A549 treated with AZD2906 at 1 μM for 4 hours (cell line): ENCODE measurements at places on chromosomes 6 and 20. TPM values are rescaled to one million over a fixed set of nuclear protein-coding genes. Genes with fewer than 3 reads are reported as not detected.

The CGAS gene
- 3.6 to 4.3 TPM (median 4.2 TPM) in 5 replicates for total RNA-seq

The CDH4 gene
- total RNA-seq: 6.0 to 9.0 TPM (median 7.9 TPM) in 5 replicates

The MARCKS gene
- total RNA-seq: 11.1 to 16.6 TPM (median 16.4 TPM) in 5 replicates

The FAM184A gene
- total RNA-seq: 0.08 TPM in 1 of 5 replicates, not detected in the others

The SOBP gene
- 0.60 to 0.93 TPM (median 0.66 TPM) in 5 replicates for total RNA-seq

The TTK gene
- 15.2 to 20.9 TPM (median 17.8 TPM) in 5 replicates for total RNA-seq

The HFE gene
- 10.4 to 12.3 TPM (median 11.8 TPM) in 5 replicates for total RNA-seq

The CEBPB gene
- total RNA-seq: 156 to 353 TPM (median 327 TPM) in 5 replicates

The SPATA2 gene
- 6.9 to 8.6 TPM (median 8.2 TPM) in 5 replicates for total RNA-seq

The TMEM200A gene
- 0.01 to 0.08 TPM (median 0.05 TPM) in 5 replicates for total RNA-seq

The PTPRT gene
- not detected in 5 replicates for total RNA-seq

The KCNB1 gene
- 2.8 to 7.6 TPM (median 3.5 TPM) in 5 replicates for total RNA-seq

The ANKRD66 gene
- not detected in 5 replicates for total RNA-seq

The CALHM5 gene
- total RNA-seq: 0.03 to 0.09 TPM (median 0.05 TPM) in 5 replicates
